ENCODE measurements at places on chromosomes 2 and 18.

DNA sequence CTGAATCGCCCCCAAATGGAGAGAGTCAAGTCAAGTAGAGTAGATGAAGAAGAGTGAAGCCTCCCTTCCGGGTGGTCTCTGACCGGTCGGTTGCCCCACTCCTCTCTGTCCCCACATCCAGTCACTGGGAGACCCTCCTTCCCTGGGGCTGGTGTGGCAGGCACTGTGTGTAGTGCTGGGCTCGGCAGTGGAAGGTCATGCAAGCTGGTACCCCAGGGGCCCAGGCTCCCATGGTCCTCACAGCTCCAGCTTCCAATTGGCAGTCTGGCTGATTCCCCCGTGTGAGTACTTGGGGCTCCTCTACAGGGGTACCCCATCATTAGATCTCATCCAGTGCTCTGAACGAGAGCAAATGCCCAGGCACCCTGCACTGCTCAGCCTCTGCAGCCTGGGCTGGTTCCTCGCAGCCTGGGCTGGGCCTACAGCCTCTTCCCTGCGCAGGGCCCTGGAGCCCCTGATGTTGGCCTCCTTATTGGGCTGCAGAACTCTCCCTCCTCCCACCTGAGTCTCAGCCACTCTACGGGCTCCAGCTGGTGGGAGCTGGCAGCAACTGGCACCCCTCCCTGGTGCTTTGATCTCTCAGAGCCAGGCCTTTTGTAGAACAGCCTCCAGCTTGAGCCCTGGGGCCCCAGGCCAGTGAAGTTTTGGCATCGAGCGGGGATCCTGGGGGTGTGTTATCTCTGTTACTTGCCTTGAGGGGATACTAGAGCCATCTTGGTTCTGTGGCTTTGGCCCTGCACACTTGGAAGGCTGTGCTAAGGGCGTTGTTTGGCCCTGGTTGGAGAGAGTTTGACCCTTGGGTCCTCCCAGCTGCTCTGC is 187.8 kb upstream of the HDAC4 start:
- DNase-seq: no peak

DNA sequence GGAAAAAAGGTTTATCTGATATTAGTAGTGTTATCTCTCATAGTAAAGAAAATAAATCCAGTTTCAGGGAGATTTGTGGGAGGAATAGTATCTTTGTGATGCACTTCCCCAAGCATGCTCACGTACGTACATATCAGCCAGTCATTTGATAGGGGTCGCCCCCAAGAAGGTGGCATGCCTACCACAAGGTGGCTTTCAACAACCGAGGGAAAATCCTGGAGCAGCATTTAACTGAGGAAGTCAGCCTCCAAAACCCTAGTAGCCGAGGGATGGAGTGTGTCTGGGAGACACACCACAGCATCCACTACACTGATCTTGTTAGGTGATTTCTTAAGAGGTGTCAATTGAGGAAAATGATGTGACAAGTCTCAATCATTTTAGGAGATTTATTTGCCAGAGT is 623.9 kb downstream of the NYAP2 start:
- no peak for DNase-seq

GRCh38 chr18:14015416-14015815 is 100.1 kb upstream of the MC2R start:
- DNase-seq: no peak

DNA sequence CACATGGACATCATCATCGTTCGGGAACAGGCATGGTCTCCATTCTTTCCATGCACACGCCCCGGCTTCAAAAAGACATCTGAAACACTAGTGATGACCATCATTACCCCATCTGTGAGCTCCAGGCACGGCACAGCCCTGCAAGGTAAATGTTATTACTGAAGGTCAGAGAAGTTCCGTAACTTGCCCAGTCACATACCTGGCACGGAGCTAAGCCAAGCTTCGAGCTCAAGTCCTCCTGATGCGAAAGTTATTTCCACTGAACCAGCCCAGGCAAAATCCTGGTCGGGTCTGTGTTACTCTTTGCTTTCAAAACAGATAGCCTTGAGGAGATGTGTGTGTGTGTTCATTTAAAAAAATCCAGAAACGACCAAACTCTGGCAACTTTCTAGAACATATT is 22.8 kb downstream of the FHL2 start:
- no peak for DNase-seq

DNA sequence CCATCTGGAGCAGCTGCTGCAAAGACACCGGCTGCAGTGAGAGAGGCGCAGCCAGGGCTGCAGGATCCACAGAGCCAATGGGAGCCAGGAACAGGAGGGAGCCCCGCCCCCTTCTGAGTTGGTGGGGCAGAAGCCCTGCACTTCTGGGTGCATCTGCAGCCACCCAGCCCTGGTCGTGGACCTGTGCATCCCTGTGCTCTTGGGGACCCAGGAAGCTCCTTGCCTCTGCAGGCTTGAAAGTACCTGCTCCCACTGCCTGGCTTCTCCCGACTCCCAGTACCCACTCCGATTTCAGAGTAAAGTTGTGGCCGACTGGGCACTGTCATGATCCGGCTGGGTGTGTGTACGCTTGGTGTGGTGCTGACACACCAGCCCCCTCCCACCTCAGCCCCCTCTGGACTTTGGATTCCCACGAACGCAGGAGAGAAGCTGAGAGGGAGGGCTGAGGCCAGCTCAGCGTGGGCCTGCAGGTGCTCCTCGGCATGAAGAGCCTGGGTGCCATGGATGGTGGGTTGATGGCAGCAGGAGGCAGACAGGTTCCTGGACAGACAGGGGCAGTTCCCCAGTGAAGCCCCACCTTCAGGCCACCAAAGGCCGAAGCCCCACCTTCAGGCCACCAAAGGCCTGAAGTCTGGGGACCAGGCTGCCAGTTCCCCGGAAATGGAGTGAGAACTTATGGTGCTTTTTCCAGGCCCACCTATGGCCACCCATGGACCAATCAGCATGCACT is 34.9 kb downstream of the LRRTM4 start:
- no peak for DNase-seq

DNA sequence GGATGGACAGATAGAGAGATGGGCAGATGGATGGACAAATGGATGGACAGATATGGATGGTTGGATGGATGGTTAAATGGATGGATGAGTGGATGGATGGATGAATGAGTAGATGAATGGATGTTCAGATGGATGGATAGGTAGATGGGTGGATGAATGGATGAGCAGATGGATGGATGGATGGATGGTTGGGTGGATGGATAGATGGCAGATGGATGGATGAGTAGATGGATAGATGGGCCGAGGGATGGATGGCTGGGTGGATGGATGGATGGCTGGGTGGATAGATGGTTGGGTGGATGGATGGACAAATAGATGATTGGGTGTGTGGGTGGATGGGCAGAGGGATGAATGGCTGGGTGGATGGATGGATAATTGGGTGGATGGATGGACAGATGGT is 98.9 kb upstream of the OTOS start:
- no peak for DNase-seq

DNA sequence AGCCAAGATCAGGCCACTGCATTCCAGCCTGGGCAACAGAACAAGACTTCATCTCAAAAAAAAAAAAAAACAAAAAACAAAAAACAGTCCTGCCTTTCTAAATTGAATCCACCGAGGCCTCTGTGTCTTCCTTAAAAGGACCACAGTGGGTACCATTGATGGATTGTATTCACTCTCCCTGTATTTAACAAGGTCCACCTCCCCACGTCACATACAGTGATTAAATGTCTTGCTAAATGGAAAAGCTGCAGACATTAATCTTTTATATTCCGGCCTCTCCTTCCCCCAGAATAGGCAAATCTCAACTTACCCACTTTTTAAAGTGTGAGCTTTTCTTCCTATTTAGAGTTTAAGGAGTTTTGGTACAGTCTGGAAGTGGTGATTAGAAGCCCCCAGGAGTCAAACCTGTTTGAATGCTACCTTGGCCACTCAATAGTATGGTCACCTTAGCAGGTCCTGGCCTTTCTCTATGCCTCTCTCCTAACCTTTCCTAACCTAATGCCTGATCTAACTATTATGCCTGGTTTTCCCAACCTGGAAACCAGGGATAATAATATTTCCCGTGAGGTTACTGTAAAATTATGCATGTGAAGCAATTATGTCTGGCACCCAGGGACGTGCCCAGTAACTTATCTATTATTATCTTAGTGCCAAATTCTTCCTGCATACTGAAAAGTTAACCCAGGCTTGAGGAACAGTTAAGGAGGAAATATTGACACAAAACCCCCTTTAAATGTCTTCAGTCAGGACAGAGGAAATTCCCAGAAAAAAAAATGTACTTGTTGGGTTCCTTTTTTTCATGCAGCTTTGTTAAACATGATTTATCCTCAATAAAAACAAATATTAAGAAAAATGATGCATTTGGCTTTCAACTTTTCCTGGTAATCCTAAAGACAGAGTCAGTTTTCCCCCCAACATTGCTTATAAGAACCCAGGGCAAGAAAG is 3.1 kb downstream of the NFE2L2 start:
- DNase-seq: no peak

DNA sequence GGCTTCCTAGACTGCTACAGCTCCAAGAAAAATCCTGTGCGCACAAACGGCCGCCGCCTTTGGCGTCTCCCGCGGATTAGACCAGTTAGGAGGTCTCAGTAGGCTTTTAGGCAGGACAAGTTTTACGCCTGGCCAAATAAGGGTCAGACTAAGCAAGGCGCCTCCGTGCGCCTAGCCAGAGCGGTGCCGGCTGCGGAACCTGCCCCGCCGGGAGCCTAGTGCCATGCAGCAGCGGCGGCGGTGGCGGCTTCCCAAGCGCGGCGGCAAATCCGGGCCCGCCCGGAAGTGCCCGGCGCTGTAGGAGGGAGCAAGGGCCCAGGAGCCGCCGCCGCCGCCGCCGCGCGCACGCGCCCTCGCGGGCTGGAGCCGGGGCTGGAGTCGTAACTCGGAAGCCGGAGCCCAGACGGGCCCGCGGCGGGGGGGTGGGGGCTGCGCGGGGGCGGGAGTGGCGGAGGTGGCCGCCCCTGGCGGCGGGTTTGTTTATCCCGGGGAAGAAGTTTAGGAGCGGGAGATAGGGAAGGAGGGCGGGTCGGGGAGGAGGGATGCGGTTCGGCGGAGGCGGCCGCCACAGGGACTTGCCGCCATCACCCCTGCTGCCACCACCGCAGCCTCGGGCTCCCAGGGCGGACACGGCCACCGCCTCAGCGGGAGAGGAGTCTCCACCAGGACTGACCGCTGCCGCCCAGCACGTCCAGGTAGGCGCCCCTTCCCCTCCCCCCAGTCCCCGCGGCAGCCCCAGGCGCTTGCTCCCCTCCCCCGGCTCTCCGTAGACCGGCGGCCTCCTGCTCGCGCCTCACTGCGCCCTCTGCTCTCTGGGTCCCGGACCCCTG is at the start of gene SPOPL:
Gene SPOPL (plus strand): TSS at position 346 of the 830 bp plus-strand sequence. CDS start 48,447 bp downstream, outside the sequence.
- peak; percentile 18 for DNase-seq

GRCh38 chr2:126359494-126359893 is 296.5 kb upstream of the GYPC start:
- no peak for DNase-seq

GRCh38 chr2:98713332-98714015 is 17.5 kb downstream of the MGAT4A start:
- no peak for DNase-seq

GRCh38 chr2:57207191-57207590 is 839.4 kb upstream of the VRK2 start:
- no peak for DNase-seq

DNA sequence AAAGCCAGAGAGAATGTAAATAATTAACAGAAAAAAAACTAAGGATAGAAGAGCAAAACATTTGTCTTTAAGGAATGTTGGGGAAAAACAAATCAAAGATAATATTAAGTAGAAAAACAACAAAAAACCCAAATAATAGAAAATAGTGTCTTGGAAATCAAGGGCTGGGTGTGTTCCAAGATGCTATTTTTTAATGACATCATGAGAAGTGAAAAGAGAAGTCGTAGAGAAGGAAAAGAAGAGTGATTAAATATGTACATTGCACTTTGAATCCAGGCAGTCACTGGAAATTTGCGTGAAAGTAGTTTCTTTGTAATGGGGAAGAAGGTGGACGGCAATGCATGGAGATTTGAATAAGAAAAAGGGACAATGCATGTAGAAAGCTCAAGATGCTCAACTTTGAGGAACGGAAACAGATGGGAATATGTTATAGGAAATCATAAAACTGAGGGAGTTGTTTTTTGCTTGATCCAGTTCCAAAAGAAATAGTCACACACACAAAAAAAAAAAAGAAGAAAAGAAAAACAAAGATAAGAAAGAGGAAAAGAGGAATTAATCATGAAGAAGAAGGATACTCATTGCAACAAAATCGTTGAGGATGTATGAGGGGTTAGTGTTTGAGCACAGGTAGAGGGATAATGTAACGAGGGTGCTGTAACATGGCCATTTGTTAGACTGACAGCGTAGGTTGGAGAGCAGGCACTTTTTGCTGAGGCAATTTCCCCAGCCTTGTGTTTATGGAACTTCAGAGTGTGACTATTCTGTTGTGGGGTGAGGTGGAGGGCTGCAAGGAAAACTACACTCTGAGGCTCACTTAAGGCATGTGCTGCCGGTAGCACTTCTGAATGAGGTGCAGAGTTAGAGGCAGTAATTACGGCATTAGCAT is 184.1 kb downstream of the CALCRL start:
- no peak for DNase-seq

DNA sequence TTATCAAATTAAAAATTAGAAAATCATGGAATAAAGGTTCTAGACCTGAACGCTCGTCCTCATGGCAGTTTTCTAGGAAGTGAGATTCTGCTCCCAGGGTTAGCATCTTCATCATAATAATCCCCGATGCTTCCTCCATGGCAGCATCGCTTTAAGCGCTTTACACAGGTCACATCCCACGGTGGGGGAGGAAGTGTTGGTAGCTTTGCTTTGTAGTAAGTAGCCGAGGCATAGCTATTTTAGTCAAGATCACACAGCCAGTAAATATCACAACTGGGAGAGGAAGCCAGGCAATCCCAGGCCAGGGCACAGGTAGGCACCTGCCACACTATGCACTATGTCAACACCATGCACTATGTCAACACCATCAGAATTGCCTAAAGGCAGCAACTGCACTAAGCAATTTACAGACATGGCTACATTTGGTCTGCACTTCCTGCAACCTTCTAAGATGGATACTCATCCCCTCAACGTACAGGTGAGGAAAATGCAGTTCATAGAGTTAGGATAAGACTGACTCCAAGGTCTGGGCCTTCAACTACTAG is 205.5 kb downstream of the FBXO15 start:
- no peak for DNase-seq

GRCh38 chr2:9165625-9166024 is 41.0 kb upstream of the ASAP2 start:
- DNase-seq: no peak
